ENCODE measurements at places on chromosomes 11 and 22. TPM values are rescaled to one million over a fixed set of nuclear protein-coding genes. Genes with fewer than 3 reads are reported as not detected.
A peak's percentile ranks its signal among the peaks of the same experiment; 100 is the strongest.

Gene FOSL1
- total RNA-seq, result 6.1 TPM

DNA sequence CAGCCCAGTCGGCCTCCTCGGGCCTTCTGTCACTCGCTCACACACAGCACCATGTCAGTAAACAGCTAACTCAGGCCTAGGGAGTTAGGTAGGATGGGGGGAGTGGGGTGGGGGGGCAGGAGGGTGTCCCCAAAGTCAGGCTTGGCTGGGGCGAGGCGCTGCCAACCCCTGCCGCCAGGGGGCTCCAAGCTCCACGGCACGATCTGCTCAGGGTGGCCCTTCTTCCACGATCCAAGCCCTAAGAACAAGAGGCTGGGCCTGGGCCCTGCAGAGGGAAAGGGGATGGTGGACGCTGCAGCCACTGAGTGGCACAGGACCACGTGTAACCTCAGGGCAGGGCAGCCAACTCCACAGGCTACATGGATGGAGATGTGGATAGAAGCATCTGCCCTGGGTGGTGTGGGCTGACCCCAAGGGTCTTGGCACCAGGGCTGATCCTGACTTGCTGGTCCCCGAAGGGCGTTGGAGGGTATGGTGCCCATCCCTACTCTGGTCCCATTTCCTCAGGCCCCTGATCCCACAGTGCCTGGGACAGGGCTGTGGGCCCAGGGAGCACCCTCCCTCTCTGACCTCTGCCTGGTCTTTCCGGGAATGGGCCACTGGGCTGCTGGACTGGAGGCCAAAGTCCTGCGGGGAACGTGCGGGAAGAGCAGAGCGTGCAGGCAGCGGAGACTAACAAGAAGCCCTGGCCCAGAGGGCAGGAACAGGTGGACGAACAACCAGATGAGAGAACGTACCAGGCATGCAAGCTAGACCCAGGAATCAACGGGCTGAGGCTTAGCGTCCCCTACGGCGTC is 29.1 kb upstream of the TXNRD2 start:
- DNase-seq, result peak; percentile 75

Gene CENATAC
- total RNA-seq, result 15.4 TPM

Gene GNG3
- total RNA-seq, result 3.0 TPM

- peak; percentile 94 for DNase-seq
Observed at GRCh38 chr11:518463-519202, 11.6 kb upstream of the RNH1 start.

GRCh38 chr22:24512043-24512442 is 16.9 kb downstream of the UPB1 start:
- DNase-seq, result no peak

Gene VPREB1
- total RNA-seq, result not detected

Gene RIMBP3B
- not detected for total RNA-seq

DNA sequence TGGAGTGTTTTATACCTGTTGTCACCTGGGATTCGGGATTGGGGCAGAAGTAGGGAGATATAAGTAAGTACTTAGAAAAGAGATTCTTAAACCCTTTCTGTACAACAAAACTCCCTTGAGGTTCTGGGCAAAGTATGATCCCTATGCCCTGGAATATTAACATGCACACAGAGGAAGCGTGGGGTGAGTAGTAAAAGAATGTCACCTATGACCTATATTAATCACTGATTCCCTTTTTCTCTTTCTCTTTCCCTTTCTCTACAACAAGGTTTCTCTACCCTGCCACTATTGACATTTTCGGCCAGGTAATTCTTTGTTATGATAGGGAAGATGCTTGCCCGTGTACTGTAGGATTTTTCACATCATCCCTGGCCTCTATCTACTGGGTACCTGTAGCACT is 209.7 kb upstream of the PLET1 start:
- no peak for DNase-seq

GRCh38 chr11:1023811-1024596 is 12.5 kb downstream of the MUC6 start:
- no peak for DNase-seq

- no peak for DNase-seq
Observed at GRCh38 chr11:14669958-14670357, 26.4 kb downstream of the PDE3B start.

- DNase-seq, result no peak
Observed at GRCh38 chr22:27580311-27580897, 221.2 kb downstream of the MN1 start.

Gene FAM181B
- total RNA-seq, result 2.3 TPM

DNA sequence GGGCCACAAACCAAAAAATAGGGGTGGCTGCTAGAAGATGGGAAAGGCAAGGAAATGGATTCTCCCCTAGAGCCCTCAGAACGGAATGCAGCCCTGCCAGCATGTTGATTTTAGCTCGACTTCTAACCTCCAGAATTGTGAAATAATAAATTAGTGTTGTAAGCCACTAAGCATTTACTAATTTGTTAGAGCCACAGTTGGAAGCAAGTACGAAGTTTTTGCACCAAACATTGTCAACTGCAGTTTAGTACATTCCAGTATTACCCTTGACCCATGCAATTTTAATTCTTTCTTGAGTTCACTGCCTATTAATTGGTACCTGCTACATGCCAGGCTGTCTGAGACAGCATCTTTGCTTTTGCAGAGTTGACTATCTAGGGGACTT is 32.2 kb downstream of the PARVA start:
- DNase-seq, result no peak

Gene THY1
- total RNA-seq, result 17.2 TPM

- DNase-seq, result no peak
Observed at GRCh38 chr11:112627588-112628045, 333.6 kb upstream of the NCAM1 start.

Gene KBTBD3
- total RNA-seq, result 10.1 TPM

DNA sequence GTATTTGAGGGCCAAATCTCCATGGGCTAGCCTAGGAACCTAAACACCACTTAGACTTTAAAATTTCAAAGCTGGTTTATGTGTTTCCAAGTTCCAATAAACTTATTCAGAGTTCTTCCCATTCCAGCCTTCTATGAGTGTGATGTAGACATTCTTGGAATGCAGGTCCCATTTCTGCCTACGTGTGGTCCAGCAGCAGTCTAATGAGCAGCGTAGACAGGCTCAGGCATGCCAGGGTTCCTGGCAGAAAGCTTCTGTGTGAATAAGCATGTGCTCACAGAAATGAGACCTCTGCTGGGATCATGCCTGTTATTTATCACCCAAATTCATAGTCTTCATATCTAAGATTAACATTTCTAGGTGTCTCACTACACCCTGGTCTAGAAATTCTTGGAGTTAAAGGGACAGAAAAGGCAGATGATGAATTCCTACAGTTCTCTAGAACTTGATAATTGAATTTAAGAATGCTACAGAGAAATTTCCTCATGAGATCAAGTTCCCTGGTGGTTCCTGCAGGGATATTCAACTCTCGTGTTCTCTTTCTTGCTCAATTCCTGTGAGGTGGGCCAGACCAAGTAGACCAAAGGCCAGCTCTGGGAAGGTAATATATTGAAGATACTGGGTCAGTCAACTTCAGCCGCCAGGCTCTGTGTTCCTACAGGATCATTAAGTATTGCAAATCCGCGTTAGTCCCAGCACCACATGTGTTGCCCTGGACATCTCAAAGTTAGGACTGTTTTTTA is 17.6 kb downstream of the RNF185 start:
- no peak for DNase-seq

DNA sequence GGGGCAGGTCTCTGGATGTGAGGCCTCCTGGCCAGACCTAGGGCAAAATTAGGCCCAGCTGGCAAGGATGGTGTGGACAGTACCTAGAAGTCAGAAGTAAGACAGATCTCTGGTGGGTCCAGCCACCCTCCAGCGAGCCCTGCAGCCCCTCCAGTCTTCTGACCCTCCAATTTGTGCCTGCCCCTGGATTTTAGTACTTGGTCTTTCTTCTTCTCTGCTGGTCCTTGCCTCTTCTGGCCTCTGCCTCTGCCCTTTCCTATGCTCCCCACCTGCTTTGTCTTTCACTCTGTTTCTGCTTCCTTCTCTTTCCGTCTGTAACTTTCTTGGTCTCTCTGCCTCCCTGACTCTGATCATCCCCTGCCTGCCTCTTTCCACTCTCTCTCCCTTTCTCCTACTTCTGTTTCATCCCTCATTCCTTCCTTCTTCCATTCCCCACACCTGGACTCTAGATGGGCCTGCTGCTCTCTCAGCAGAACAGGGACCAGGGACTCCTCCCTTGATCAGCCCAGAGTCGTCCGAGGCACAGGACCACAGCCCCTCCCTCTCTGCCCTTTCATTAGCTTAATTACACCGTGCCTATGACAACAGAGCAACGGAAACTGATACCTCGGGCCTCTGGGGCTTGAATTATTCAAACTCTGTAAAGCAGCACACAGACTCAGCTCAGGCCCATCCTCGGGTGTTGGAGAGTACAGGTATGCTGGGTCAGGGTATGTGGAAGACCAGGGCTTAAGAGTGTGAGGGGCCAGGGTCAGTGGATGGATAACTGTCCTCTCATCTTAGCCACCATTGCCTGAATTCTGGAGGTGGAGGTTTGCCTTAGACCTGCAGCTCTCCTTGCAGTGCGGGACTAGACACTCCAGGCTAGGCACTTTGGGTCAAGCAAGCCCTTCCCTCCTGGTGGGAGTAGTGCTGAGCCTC is at the start of gene CHRNA10:
Gene CHRNA10, minus strand, starts transcription at position 51 of the 921 bp plus-strand sequence. CDS start 72 bp downstream, outside the sequence.
- DNase-seq, result no peak

Gene TH
- 0.54 TPM for total RNA-seq

- DNase-seq, result peak; percentile 72
Observed at GRCh38 chr11:47477323-47477722, 28.4 kb upstream of the RAPSN start.

GRCh38 chr11:66071381-66071801 is 1.3 kb downstream of the PACS1 start:
- DNase-seq, result no peak

DNA sequence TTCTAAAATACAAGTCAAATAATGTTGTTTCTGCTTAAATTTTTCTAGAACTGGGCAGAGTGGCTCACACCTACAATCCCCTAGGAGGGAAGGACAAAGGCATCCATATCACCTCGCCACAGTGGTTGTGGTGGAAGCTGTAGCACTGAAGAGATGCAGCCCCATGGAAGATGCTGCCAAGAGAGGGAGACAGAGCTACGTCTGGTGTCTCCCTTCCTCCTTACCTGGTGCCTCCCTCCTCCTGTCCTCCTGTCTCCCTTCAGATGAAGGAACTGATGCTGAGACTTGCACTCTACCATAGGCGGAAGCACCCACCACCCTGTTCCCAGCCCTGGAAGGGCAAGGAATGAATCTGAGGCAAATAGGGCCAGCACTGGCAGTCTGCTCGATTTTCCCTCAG is 22.3 kb downstream of the MMP27 start:
- DNase-seq, result no peak

DNA sequence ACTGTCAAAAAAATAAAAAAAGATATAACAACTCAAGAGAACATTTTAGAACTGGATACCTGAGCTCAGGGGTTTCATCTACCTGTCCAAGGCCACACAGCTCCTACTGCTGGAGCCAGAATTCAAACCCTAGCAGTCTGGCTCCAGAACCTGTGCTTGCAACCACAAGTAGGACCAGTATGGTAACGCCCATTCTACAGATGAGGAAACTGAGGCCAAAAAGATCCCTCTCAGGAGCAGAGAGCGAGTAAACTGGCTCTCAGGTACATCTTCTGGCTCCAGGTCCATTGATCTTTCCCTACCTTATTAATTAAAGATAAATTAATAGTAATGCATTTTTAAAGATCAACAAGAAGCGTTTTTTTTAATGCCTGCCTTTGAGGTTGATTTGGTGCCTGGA is 19.2 kb downstream of the P2RX3 start:
- no peak for DNase-seq

DNA sequence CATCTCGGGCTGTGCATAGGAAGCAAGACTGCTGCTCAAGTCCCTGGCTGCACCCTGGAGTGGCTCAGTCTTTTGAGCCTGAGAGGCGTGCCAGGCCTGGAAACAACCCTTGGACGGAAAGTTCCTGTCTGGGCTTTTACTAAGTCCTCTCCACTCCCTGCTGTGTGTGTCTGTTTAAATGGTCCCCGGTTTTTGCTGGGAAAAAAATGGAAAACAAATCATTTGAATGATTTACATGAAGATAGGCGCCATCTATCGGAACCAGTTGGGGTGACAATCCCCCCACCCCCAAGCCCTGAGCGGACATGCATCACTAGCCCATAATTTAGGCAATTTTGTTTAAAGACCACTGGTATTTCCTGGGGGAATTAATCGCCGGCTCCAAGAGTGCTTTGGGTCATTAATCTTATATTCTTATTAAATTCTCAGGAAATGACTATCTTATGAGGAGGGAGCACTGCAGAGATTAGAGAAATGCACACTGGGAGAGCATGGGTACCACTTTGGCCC is 2.7 kb upstream of the GAB2 start:
- DNase-seq, result peak; percentile 52

DNA sequence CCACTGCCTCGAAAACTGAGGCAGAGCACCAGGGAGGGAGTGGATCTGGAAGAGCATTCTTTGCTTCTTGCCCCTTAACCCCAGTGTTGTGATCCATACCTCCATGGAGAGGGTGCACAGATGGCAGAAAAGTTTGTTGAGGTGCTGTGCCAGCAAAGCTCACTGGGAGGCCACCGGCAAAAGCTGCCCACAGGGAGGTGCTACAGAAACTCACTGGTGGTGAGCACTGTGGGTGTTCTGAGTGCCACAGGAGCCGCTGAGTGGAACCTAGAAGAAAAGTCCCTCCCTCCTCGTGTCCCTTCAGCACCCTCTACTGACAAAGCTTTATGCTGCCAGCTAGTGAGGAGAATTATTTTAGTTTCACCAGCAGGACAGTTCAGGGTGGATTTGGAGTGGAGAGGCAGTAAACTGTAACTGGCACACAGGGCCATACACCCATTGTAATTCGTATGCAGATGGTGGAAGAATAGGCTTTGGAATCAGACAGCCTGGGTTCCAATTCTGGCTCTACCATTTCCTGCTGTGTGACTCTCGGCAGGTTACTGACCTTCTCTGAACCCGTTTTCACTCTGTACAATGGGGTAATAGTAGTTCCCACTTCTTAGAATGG is 84.6 kb downstream of the SWAP70 start:
- DNase-seq, result peak; percentile 67

- peak; percentile 65 for DNase-seq
Observed at GRCh38 chr22:17570851-17571631, 7.7 kb downstream of the SLC25A18 start.

DNA sequence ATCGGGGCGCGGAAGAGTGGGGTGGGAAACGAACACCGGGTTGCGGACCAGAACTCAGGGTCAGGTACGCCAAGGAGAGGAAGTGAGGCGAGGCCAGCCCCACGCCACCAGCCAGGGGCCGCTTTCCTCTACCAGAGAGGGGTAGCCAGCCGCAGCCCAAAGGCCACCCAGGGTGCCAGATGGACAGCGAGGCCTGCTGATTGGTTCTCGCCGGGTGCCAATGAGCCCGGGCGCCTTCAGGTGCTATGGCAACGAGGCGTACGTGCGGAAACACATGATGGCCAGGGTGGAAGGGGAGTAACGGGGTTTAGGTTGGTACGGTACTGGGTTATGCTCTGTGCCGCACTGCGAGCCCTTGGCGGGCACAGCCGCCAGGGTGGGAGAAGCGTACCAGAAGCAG is 128.9 kb downstream of the SERGEF start:
- DNase-seq, result no peak

- no peak for DNase-seq
Observed at GRCh38 chr11:20056950-20057943, 103.0 kb downstream of the DBX1 start.

DNA sequence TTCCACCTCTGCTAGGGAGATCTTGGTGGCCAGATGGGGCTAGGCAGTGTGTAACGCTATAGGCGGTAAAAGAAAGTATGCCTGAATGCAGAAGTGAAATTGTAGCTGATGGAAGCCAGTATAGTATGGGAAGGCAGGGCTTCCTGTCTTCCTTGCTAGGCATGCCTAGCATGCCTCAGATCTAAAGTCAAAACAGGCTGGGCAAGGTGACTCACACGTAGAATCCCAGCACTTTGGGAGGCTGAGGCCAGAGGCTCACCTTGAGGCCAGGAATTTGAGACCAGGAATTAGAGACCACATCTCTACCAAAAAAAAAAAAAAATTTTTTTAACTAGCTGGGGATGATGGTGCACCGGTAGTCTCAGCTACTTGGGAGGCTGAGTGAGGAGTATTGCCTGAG is 281.7 kb upstream of the MTNR1B start:
- no peak for DNase-seq

Data from adrenal gland (tissue), 19 donors.